Activated CD4-positive, CD25-positive, alpha-beta regulatory T cell (primary cell): ENCODE measurements at places on chromosomes 2 and 18.

DNA sequence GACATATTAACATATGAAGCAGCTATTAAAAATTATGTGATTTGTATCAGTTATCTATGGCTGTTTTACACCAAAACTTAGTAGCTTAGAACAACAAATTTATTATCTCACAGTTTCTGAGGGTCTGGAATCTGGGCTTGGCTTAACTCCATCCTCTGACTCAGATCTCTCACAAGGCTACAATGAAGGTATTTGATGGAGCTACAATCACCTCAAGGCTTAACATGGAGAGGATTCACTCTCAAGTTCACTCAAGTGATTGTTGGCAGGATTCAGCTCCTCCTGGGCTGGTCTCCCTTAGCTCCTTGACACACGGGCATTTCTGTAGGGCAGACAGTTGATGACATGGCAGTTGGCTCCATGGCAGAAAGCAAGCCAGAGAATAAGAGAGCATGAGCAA lies 133.0 kb upstream of the SLC14A2 start:
- no peak for DNase-seq

- DNase-seq: no peak
Measured at GRCh38 chr2:7860693-7861092, 821.2 kb upstream of the ID2 start.

DNA sequence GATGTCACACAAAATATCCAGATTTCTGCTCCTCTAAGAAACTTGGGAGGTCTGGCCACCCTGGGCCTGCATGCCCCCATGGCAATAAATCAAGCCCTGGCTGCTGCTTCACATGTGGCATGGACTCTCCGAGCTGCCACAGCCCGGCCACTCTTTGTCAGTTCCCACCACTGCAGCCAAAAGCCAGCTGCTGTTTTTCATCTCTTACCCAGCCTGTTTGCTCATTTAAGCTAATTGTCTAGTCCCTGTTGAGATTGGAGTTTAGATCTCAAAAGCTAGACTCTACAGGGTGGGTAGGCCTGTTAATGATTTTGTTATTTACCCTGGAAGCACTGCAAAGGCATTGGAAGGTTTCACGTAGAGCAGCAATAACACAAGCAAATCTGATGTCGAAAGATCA lies 20.9 kb upstream of the ANXA4 start:
- no peak for DNase-seq

DNA sequence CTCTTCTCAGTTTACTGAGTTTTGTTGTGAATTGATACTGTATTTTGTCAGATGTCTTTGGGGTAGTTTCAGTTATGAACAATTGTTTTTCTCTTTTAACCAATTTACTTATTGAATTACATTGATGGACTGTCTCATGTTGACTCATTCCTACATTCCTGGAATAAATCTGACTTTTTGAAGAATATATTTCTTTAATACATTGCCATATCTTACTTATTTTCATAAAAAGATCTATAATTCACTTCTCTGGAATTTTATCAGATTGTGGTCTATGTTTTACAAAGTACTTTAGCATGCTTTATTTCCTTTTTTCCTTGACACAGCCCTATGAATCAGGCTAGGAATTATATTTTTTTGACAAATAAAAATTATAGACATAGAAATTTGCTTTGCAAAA lies 268.3 kb downstream of the PLCL1 start:
- no peak for DNase-seq

DNA sequence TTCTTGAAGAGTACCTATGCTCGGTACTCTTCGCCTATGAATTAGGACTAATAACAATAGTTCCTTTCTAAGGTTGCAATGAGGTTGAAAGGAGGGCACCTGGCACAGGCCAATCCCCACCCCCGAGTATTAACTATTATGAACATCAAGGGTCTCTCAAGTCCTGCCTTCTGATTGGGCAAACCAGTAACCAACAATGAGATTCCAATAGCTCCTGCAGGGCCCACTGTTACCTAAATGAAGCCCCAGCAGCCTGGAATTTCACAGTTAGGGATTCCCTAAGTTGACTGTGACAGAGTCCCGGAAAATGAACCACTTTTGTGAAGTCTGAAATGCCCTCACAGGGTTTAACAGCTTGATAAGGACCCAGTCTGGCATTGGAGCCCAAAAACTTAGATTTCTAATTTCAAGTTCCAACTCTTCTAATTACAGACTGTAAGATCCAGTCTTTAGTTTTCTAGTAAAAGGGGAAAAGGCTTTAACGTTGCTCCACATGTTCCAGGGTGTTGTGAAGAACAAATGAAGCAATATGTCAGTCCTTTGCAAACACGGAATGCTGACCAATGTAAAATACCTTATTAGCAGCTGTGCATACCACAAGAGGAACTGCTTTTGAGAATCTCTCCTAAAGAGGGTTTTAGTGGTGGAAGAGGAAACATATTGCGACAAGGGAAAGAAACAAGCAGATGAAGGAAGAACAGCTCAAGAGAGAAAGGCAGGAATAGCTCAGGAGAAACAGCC lies 277.7 kb upstream of the MAP2 start:
- DNase-seq: no peak

- DNase-seq: peak; percentile 17
Measured at GRCh38 chr2:224778474-224778877, 62.3 kb upstream of the CCDC195 start.

GRCh38 chr2:24972315-24972961 lies 683 bp upstream of the DNAJC27 start:
- no peak for DNase-seq
